Stimulated activated CD8-positive, alpha-beta memory T cell treated with anti-CD3 and anti-CD28 coated beads, Interleukin-2, amount 100 ng/mL, for 48 hours (primary cell): ENCODE measurements at places on chromosomes 12 and 14.
A peak's percentile ranks its signal among the peaks of the same experiment; 100 is the strongest.

- no peak for DNase-seq
Measured at GRCh38 chr14:52086711-52087110, 17.9 kb upstream of the NID2 start.

DNA sequence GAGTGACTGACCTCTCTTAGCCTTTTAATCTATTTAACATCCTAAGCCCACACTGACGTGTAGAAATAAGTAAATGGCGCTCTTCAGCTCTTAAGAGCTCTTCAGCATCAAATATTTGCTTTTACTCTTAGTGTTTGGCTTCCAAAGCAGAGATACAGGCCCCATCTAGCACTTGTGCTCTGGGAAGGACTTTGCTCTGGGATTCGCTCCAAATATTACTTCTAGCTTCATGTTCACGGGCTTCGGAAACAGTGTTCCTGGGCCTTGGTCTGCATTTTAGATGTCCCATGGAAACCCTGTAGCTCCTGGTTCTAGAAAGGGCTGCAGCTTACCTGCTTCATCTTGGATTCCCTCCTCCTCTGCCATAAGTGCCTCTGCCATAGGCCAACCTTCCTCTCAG lies 2.7 kb upstream of the NKX2-8 start:
- DNase-seq: no peak

DNA sequence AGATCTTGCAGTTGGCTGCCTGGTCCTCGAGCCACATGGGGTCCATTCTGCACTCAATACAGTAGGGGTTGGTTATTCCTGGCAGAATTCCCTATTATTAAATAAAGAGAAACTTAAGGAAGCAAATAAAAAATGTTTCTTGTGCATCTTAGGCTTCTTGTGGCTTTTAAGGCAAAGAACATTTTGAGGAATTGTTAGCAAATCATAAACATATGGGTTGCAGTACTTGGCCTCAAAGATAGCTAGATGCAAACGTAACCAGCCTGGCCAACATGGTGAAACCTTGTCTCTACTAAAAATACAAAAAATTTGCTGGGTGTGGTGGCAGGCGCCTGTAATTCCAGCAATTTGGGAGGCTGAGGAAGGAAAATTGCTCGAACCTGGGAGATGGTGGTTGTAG lies 50.8 kb upstream of the KCNA5 start:
- DNase-seq: no peak

DNA sequence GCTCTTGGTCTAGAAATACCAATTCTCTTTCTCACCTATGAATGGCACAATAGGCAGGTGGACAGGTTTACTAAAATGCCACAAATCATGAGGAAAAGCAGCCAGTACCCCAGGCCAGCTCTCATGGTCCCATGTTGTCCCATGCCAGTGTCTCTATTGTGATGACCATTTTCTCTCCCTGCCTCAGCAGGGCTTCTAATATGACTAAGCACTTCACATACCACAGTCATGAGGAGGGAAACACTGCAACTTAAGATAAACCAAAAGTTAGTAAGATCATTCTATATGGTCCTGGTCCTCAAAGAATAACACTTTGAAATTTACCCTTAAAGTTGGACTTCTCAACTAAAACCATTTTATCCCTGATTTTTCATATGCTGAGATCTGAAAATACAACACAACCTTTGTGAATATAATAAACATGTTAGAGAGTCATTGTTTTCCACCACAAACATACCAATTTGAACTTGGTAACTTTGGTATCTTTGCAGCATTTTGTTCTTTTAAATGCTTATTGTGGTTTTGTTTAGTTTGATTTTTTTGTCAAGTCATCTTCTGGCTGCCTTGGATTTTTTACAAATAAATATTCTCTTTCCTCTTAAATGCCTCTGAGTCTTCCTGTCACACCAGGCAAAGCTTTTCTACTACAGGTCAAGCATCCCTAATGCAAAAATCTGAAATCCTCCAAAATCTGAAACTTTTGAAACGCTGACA lies 3.6 kb downstream of the TTC5 start:
- DNase-seq: no peak

- peak; percentile 76 for DNase-seq
Measured at GRCh38 chr14:74905595-74906142, 17.4 kb downstream of the RPS6KL1 start.

DNA sequence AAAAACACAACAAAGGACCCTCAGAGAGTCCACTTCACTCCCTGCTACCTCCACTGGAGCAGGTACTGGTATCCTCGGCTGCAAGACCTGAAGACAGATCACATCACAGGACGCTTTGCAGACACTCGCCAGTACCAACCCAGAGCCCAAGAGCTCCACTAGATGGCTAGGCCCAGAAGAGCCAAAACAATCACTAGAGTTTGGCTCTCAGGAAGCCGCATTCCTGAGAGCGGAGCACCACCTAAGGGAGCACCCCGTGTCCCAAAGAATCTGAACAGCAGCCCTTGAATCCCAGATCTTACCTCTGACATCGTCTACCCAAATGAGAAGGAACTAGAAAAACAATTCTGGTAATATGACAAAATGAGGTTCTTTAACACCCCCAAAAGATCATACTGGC lies 399.8 kb downstream of the RAD51B start:
- DNase-seq: no peak

DNA sequence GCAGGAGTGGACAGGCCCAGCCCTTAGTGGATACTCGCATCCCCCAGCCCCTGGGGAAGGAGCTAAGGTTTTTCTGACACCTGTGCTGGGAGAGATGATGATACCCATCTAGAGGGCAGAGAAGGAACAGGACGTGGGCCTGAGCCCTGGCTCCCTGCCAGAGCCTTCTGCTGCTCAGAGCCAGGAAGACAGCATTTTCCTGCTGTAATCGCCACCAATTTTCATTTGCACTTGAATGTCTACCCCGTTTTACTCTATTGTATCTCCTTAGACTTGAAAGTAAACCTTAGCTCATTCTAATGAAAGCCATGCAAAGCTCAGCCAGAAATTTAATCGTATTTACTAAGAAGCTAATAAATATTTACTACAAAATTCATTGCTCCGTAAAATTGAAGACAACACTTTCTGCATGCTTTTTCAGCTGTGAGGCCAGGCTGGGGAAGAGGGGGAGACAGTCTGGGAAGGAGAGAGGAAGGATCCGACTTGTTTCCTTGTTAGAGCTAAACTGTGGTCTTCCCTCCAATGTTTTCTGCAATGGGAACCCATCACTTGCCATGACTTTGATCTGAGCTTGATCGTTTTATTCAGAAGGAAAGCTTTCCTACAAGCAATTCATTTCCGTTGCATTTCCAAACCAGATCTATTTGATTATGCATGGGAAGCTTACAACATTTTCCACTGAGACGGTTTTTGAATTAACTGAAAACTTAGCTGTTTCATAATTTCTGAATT lies 17.6 kb upstream of the TRAF3 start:
- DNase-seq: no peak

GRCh38 chr12:46084666-46085631 lies 94.6 kb upstream of the SCAF11 start:
- DNase-seq: no peak

GRCh38 chr12:12992418-12993130 lies 7.5 kb downstream of the HEBP1 start:
- DNase-seq: no peak

- no peak for DNase-seq
Measured at GRCh38 chr14:99133636-99134515, 138.1 kb downstream of the BCL11B start.

DNA sequence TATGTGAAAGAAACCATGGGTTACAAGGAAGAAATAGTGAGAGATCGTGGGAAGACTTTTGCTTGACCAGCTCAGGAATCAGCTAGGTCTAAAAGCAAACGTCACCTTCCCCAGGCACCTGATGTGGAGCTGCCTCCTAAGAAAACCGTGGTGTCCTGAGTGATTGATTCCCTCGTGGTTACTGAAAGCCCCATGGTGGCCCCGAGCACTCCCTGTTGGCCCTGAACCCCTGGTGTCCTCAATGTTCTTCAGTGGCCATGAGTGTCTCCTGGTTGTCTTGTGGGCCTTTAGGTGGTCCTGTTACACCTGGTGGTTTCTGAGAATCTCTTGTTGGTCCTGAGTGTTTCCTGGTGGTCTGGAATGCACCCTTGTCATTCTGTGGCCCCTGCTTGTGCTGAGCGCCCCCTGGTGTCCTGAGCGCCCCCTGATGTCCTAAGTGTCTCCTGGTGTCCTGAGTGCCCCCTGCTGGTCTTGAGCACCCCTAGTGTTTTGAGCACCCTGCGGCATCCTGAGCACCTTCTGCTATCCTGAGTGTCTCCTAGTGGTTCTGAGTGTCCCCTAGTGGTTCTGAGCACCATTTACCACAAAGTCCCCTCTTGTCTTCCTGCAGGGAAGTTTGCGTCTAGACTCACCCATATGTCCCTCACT lies 518.7 kb downstream of the TMEM121 start:
- peak; percentile 90 for DNase-seq
